ENCODE measurements at places on chromosomes 12 and 14.

- no peak for DNase-seq
These were observed 5.1 kb downstream of the PSMB11 start for GRCh38 chr14:23047034-23047634.

DNA sequence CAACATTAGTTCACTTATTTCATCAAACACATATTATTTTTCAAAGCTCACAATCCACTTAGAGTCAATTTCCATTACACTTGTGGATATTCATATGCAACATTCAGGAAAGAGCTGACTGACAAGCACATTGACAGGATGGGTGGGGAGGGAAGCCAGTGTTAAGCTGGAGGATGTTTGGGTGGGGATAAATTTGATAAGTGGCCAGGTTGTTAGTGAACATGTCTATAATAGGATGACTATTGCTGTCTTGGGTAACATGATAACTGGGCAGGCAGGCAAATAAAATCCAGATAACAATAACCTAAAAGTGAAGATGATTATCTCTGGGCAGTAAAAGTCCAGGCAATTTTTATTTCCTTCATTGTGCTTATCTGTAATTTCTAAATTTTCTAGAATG, 73.8 kb upstream of the OSBPL8 start:
- DNase-seq, result no peak

- no peak for DNase-seq
These were observed 94.7 kb downstream of the RPS6KA5 start for GRCh38 chr14:90965765-90966164.

- no peak for DNase-seq
These were observed 59.7 kb downstream of the CAPZA3 start for GRCh38 chr12:18797604-18798003.

GRCh38 chr14:30553311-30553989, 5.5 kb upstream of the G2E3 start:
- DNase-seq, result no peak

DNA sequence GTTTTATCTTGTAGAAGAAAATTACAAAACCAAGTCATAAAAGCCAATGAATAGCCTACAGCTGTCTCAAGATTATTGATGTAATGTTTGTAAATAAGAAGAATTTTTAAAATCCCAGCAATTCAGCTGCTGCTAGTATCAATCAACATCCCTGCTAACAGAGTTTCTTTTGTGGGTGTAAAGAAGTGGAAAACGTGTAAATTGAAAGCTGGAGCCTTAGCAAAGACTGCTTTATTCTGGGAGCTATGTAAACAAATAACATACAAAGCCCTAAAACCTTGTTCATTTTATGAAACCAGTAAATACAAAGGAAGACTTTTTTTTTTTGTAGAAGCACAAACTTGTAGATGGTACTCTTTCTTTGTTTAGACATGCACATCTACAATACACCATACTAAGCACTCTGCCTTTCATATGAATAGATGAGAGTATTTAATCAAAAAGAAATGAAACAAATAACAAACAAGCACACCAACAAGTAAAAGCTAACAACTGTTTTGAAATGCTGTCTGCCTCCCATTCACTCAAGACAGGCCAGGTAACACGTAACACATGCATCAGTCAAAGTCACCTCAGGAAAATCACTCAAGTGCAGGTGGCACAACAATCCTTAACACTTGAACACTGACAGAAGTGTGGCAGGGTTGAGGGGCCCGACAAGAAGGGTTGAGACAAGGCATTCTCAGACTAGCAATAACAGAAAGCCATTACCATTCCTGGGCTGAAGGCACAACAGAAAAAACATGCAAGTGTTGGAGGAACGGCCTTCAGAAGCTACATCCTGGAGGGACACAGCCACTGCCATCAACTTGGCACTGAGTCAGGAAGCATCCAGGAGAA, 1364.0 kb upstream of the SEL1L start:
- no peak for DNase-seq

DNA sequence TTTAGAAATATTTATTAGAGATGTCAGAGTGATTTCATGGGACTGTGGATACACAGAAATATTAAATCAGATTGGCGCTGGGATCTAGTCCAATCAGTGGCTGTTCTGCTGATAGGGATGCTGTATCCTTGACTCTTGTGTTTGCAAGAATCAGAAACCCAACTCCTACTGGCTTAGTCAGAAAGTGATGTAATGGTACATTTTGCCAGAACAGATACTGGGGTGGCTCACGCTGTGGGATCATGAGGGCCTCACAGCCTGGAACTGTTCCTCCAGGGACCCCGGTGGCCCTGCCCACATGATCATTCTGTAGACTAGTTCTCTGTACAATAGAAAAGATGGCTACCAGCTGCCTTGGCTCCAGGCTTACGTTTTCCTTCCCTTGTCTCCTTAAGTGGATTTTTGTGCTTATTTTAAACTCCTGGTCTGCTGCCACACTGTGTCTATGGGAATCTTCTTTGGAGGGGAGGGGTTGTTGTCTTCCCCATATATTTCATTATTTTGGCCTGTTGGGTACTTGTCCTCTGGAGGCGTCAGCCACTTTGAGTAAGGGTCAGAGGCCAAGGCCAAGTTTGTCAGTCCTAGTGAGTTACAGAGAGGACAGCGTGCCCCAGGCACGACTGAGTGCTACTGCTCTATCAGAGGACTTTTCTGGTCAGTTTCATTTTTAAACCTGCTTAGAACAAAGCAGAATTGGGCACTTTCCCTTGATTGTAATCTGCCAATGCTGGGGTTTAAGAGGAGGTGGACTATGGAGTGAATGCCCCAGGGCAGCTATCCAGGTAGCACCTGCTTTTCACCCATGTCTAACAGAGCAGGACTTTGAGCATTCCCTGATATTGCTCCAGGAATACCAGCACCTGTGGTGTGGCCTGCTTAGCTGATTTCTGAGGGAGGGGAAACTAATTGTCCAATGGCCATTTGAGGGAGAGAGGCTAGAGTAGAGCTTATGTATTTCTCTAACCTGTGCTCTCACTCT, 164.3 kb downstream of the SLC5A8 start:
- no peak for DNase-seq

DNA sequence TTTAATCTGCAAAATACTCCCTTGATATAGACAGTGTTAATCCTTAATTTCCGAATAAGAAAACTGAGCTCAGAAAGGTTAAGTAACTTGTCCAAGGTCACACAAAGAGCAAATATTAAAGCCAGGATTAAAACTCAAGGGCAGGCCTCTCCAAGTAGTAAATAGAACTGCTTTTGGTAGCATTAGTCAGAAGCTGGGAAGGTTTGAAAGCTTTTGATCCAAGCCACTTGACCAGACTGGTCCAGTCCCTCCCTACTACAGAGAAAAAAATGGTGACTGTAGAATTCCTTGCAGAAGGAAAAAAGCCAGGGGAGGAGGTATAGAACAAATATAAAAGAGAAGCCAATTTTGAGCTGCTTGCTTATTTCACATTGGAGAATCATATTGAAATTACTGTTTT, 111.5 kb downstream of the NT5DC3 start:
- DNase-seq, result no peak

- DNase-seq, result no peak
These were observed 108.6 kb upstream of the FLRT2 start for GRCh38 chr14:85421186-85421877.
